ENCODE measurements at places on chromosomes 2 and 18.

GRCh38 chr2:226427538-226428307 lies 371.9 kb downstream of the IRS1 start:
- DNase-seq = no peak

DNA sequence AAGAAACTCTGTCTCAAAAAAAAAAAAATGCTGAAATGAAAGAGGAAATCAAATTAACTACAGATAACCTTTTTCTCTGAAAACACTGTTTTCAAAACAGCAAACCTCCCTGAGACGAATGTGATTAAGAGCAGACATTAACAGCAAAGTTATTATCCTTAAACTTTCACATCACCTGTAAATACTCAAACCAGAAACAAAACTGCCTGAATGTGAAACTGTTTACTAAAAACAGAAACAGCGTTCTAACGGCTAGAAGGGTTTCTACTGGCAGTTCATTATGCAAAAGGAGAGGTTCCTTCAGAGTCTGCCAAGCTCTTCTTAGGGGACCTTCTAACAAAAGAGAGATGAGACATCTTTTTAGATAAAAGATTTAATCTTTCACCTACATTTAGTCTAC lies 45.9 kb downstream of the PNO1 start:
- DNase-seq = no peak

DNA sequence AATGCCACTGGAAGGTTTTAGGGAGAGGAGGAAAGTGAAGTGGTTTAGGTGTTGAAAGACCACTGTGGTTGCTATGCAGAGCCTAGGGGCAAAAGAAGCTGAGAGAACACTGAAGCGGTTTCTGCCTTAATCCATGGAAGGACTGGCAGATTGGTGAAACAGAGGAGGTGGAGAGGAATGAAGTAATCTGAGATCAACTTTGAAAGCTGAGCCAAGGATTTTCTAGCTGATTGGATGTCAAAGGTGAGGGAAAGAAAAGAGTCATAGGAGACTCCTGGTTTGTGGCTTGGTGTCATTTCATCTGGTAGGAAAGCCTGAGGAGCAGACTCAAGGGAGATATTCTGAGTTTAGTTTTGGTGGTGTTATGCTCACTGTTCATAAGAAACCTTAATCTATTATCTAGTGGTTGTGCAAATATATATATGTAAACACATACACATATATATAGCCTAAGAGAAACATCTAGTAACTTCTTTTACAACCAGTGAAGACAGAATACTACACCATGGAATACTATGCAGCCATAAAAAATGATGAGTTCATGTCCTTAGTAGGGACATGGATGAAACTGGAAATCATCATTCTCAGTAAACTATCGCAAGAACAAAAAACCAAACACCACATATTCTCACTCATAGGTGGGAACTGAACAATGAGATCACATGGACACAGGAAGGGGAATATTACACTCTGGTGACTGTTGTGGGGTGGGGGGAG lies 134.1 kb upstream of the CREB1 start:
- no peak for DNase-seq

GRCh38 chr18:64134044-64134747 lies 14.7 kb downstream of the LINC00305 start:
- no peak for DNase-seq

DNA sequence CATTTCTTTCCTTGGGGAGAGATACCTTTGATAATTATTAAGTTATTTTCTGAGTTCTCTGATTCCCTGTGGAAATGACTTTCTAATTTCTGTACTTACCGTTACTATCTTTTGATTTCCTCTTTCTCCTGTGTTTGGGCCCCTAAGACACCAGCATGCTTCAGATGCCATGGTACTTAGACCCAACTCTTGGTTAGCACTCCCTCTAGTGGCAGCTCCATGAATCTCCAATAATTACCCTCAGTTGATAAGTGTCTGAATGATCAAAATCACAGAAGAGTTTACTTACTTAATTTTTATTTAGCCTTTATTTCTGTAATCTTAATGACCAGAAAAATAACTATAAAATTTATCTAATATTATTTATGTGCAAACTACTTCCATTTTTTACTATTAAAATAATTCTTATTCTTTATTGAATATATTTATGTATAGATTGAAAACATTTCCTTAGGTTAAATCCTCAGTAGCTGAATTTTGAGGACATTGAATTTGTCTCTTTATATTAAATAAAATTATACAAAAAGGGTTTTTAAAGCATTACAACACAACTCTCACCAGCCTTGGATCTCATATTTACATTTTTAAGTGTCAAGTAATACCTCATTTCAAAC lies 300.4 kb downstream of the KCNS3 start:
- DNase-seq = no peak

DNA sequence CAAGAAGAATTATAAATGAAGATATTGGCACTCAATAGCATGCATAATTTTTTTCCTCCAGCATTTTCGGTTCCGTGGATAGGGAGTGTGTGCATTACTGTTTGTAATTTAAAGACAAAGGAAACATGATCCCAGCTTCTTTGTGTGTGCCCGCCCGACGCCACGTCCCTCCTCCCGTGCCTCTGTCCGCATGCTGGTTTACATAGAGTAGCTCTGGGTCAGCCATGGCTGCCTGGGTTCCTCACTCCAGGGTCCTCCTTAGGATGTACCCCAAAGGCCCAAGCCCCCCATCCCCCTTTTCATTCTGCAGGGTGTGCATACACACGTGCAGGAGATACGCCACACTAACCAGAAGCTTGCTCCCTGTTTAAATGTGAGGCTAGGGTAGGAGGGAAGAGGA lies 214.7 kb downstream of the KLHL29 start:
- no peak for DNase-seq

DNA sequence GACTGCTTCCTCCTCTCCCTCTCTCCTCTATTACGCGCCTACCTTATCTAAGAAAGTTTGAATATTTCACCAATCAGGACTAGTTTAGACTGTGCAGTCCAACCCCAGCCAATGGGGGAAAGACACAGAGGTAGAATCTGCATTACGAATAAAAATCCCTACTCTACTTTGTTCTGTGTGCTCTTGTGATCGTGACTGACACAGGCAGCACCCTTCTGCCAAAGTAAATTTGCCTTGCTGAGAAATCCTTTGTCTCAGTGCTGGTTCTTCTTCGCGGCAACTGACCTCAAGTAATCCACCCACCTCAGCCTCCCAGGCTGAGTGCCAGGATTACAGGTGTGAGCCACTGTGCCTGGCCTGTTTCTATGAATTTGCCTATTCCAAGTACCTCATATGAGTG lies 8.6 kb upstream of the CDCA7 start:
- no peak for DNase-seq

- no peak for DNase-seq
Measured at GRCh38 chr2:36811071-36811470, 114.6 kb downstream of the VIT start.

DNA sequence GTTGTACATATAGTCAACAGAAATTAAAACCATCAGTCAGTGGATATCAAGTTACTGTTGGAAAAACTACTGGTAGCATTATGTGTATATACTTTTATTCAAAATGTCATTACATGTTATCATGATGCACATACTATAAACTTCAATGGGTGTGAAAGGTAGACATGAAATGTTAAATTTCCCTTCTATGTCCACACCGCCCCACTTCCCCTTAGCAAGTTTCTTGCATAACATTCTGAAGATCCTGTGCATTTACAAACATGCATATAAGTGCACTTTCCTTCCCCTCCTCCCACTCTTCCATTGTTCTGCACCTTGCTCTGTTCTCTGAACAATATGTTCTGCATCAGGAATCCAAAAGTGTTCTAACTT lies 16.6 kb upstream of the HK2 start:
- DNase-seq = no peak

GRCh38 chr2:219645631-219646527 lies 18.4 kb downstream of the SLC4A3 start:
- DNase-seq = no peak

DNA sequence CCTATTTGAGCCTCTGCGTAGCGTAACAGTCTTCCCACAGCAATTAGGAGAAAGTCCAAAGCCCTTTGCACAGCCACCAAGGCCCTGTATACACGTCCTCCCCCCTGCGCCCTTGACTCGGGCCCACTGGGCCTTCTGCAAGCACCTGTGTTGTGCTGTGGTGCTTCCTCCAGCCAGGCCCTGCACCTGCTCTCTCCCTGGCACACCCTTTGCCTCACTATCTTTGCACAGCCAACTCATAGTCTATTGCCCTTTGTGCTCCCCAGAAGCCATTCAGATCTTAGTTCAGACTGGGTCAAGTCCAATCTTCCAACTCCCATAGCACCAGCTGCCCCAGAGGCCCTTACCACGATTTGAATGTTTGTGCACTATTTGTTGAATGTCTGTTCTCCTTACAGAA lies 271.6 kb upstream of the MGAT5 start:
- no peak for DNase-seq

GRCh38 chr18:76909439-76909838 lies 87.1 kb downstream of the ZNF236 start:
- DNase-seq = no peak
